Skin of body (tissue), 3 donors: ENCODE measurements at places on chromosomes 1 and 21. TPM values are rescaled to one million over a fixed set of nuclear protein-coding genes. Genes with fewer than 3 reads are reported as not detected.

The SPATA21 gene
- total RNA-seq, result not detected

The OR2L5 gene
- not detected for total RNA-seq

The SH2D1B gene
- not detected for total RNA-seq

The OR2L8 gene
- not detected for total RNA-seq

The MYOC gene
- total RNA-seq, result 0.30 TPM

The KRTAP21-2 gene
- 1.3 TPM for total RNA-seq
